Activated CD8-positive, alpha-beta memory T cell treated with anti-CD3 and anti-CD28 coated beads for 1 hour (primary cell): ENCODE measurements at places on chromosomes 7 and 10.
A peak's percentile ranks its signal among the peaks of the same experiment; 100 is the strongest.

DNA sequence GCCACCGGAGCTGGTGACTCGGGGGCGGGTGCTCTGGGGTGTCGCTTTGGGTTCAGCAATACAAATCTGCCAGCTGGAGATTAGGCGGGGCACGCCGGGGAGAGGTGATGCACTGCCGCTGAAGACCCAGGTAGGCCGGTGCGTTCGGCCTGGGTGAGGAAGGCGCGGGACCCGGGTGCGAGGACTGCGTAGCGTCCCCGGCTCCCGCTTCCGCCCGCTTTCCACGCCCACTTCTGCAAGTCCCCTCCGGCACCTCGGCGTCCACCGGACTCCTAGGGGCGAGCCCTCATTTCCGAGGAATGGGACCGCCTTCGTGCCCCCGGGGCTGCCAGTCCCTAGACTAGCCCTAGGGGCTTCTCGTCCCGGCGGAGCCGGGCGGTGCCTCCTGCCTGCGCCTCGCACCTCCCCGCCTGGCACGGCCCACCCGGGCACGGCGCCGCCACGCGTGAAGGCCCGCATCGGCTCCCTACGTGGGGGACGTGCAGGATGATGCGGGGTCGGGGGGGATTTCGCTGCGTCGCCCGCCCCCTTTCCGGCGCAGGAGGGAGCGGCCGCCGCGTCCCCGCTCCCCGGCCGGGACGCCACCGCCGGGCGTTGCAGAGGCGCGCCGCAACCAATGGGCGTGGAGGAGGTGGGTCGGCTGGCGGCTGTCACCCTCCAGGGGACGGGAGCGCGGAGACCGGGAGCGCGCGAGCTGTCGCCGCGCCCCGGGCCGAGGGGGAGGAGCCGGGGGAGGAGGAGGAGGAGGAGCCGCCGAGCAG lies 40.0 kb downstream of the HK1 start:
- peak; percentile 70 for DNase-seq

GRCh38 chr7:43337191-43337590 lies 224.7 kb downstream of the HECW1 start:
- no peak for DNase-seq

DNA sequence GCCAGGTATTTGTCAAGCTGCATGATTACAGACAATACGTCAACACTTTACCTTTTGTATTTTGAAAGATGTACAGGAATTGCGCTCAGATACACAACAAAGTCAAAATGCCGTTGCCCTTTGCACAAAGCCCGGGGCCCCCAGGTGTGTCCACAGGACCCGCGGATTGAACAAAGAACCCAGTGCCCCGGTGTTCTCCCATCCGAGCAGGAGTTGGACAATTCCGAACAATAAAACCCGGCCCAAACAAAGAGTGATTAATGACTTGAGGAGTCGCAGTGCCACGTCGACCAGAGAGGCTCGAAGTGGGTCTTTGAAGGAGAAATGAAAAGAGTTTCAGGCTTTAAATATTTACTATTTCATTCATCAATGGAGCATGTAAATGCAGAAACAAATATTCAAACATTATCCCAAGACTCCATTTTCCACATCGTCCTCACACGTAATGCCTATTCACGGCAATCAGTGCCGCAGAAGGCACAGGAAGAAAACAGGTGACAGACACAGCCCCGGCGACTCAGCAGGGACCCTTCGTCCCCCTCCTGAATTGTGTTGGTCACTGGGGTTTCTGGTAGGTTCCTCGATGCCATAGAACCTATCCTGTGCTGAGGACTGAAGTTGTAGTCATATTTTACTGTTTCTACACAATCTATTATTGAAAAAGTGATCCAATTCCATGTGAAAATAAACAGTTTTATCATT lies 70.9 kb upstream of the MGMT start:
- DNase-seq: no peak

DNA sequence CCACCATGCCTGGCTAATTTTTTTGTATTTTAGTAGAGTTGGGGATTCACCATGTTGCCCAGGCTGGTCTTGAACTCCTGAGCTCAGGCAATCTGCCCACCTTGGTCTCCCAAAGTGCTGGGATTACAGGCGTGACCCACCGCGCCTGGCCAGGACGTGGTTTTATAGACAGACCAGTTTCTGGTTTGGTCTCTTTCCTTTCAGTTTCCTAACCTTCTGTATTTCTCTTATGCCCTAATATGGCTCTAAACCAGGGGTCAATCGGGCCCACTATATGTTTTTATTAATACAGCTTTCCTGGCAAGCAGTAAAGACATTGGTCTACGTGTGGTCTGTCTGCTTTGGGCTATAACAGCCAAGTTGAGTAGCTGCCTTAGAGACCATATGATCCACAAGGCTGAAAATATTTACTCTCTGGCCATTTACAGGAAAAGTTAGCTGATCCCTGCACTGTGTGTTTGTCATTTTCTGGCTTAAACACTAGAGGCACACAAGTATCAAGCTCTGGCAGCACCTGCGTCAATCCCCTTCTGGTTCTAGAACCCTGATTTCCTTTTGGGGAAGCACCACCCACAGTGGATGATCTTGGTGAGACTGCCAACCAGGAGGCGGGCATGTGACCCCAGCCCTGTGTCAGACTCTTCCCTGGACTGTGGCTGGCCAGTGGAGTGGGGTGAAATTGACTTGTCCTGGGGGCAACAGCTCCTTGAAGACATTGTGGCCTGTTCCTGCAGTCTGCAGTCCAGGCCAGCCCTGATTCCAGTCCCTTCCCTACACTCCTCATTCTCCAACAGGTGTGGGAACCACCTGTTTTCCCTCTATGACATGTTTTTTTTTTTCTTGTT lies 497.2 kb downstream of the PLXNA4 start:
- DNase-seq: no peak

- no peak for DNase-seq
Observed at GRCh38 chr7:66905278-66905677, 15.7 kb upstream of the TMEM248 start.

DNA sequence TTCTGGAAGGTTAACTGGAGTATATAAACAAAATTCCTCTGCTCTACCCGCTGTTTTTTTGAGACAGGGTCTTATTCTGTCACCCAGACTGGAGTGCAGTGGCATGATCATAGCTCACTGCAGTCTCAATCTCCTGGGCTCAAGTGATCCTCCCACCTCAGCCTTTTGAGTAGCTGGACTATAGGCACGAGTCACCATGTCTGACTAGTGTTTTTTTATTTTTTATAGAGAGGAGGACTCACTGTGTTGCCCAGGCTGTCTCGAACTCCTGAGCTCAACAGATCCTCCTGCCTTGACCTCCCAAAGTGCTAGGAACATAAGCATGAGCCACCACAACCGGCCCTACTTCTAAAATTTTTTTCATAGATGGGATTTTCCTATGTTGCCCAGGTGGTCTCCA lies 2.2 kb downstream of the RAB18 start:
- no peak for DNase-seq

GRCh38 chr10:100728928-100729861 lies 16.2 kb upstream of the PAX2 start:
- no peak for DNase-seq

DNA sequence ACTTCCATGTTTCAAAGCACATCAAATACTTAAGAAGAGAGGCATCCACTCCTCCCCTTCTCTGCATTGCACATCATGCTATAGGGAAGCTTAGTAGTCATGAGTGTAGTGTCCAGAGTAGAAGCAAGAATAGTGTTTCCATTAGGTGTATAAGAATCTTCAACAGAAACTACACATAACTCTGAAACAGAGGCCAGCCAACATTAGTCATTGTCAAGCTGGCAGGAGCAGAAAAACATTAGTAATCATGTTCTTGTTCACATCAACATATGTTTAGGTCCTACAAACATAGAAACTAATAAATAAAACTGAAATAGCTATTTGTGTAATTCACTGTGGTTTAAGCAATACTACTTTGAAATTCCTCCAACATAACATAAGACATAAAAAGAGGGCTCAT lies 370.2 kb downstream of the PPP1R3A start:
- DNase-seq: no peak

DNA sequence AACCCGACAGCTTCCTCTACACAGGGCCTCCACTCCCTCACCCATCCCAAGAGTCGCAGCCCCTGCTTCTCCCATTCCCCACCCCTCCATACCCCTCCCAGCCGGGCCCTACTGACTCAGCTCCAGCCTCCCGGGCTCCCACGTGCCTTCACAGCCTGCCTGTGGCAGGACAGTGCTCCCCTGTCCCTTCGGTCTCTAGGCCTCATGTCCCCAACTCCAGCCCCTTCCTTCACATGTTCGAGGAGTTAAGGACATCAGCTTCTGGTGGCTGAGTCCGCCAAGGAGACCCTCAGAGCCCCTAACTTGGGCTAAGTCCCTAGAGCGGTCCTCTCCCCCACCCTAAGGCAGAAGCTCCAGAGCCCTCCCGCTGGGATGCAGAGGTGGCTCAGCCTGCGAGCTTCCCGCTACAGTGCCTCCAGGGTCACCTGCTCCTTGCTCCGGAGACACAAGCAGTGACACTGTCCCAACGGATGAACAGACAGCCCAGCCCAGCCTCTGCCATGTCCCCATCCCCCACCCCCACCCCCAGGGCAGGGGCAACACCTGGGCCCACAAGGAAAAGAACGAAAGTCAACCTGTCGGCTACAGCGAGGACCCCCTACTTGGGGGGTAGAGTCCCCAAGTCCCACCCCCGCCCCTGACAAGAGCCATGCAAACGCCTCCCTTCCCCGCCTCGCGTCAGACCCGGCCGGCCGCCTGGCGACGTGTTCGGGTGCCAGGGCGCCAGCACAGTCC lies 716 bp downstream of the SMARCD3 start:
- no peak for DNase-seq

DNA sequence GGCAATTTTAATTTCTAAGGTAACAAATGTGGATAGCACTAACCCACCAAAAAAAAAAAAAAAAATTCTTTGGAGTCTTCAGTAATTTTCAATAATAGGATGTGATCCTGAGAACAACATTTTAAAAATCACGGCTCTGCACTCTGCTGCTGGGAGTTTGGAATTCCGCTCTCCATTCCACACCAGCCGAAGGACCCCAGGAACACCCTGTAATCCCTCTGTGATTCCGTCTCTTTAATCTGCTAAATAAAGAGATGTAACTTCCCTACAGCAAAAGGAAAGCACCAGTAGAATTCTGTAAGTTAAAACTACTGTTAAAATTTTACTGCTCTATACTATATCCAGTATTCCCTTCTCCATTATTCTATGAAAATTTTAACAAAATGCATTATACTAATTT lies 284.5 kb downstream of the PTPRN2 start:
- DNase-seq: no peak

DNA sequence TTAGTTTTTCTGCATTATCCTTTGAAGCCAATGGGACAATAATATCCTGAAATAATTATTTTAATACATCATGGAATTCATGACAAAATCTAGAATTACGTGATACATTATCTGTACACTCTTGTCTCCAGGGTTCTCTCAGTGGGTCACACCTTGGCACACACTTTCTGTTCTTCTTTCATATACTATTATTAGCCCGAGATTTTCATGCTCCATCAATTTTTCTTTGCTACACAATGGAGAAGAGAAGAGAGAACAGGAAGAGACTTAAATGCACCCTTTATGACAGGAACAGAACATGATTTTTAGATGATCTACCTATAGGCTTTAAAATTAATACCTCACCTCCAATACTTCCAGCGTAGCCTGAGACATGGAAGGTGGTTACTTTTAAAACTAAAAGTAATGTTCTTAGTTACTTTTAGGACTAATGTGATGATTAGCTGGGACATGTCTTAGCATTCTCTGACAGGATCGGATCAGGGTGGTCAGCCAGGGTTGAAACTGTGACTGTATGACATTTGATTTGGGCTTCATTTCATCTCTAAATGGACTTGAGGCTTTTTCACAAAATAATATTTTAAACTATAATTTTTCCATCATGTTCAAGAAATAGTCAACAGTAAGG lies 148.2 kb upstream of the WNT16 start:
- DNase-seq: no peak

DNA sequence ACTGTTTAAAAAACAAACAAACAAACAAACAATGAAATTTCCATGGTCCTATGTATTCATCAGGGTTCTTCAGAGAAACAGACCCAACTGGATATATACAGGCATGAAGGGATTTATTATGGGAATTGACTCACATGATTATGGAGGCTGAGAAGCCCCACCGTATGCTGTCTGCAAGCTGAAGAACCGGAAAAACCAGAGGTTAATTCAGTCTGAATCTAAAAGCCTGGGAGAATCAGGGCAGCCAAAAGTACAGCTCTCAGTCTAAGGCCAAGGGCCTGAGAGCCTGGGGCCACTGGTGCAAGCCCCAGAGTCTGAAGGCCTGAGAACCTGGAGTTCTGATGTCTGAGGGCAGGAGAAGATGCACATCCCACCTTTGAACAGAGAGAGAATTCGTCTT lies 163.5 kb downstream of the MDFIC start:
- no peak for DNase-seq

DNA sequence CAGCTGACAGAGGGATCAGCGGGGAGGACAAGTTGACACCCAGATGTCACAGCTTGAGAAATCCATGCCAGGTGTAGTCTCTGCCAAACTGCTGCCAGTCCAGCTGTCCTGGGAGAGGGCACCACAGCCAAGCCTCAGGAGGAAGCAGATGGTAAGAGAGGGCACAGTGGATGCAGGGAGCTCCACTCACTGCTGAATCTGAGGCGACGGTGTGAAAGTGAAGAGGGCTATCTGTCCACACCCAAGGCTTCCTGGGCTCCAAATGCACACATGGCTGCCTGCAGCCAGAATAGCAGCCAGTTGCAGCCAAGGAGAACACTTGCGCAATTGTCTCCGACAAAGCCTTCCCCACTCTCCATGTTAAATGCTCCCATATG lies 502.4 kb downstream of the GRID1 start:
- no peak for DNase-seq

GRCh38 chr10:63007112-63007511 lies 126.0 kb upstream of the NRBF2 start:
- DNase-seq: no peak

DNA sequence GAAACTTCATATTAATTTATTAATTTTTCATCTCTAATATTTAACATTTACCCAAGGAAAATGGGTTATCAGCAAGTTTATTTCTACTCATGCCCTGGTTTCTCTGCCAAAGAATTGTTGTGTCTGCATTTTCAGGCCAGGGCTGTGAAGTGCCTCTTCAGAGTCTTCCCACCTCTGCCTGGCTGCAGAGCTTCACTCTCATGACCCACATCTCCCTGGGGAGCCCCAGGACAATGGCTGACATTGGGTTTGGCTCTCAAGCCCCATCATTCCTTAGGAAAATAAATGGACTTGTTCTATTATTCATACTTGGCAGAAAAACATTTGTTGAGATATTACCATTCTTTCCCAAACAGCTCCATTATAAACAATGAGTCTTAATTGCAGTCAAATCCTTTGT lies 30.3 kb downstream of the CACNA2D1 start:
- DNase-seq: no peak

DNA sequence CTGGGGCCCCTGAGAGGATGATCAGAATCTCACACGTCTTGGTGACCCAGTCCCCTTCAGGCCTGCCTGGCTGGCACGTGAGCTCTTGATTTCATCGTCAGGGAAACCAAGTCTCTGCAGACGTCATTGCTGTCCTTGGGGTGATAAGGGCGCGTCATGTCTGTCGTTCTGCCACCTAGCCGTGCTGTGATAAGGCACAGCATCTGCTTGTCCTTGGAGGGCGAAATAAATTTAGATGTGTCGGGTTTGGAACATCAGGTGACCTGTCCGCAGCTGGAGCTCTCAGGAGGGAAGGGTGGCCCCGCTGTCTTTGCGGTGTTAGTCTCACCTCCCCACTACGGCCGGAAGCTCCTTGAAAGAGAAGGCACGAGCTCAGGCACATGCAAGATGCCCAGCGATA lies 129.2 kb downstream of the GRK5 start:
- no peak for DNase-seq

- DNase-seq: no peak
Observed at GRCh38 chr7:144842377-144842851, 6.6 kb upstream of the TPK1 start.

GRCh38 chr10:90227786-90228185 lies 526.4 kb downstream of the KIF20B start:
- no peak for DNase-seq

GRCh38 chr10:6030217-6030616 lies 31.9 kb downstream of the IL2RA start:
- DNase-seq: no peak
